ENCODE measurements at places on chromosomes 5 and 9.

DNA sequence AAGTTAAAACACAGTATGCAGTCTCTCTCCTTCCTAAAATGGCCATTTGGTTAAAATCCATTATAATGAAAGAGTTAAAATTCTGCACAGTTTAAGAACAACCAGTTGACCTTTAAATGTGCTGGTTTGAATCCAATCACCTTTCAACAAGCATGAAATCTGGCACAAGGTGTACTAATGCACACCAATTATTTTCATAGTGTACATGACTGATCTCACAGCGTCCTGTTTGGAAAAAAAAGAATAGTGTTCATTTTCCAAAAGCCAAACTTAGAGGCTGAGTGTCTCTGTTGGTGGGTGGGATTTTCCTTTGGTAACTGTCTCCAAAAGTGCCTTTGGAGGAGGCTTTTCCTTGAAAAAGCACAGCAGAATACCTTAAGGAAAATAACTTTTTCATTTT, 180.6 kb downstream of the DEPDC1B start:
- no peak for DNase-seq

- no peak for DNase-seq
Measured at GRCh38 chr5:80763873-80764647, 109.3 kb upstream of the DHFR start.

DNA sequence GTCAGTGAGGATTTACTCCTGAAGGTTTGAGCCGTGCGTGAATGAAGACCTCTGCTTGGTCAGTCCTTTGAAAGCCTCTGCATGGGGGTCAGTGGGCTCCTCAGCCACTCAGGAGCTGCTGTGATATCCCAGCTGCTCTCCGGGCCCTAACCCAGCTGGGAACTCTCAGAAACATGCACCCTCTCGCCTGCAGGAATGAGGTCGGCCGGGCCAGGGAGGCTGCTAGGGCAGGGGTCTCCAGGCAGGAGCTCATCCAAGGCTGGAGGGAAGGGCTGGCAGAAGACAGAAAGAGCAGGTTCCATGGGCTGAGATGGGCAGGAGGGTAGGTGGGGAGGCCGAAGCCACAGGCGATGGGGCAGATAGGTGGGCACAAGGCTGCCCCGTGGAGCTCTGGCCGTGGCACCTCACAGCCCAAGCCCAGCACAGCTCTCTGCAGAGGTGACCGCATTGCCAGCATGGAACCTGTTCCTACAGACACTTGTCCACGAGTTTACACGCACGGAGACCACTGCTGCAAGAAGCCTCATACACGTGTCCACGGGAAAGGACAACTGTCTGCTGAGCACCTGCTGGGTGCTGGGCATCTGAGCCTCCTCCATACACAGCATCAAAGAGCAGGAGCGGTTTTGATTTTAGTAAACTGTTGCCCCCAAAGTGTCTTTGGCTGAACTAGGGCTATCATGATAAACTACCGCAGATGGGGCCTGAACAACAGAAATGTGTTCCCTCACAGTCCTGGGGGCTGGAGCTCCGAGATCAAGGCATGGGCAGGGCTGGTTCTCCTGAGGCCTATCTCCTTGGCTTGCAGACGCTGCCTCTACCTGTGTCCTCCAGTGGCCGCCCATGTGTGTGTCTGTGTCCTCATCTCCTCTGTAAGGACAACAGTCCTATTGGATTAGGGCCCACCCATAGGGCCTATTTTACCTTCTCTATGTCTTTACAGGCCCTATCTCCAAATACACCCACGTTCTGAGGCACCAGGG, 85.2 kb upstream of the ADAMTS2 start:
- DNase-seq = no peak

- no peak for DNase-seq
Measured at GRCh38 chr5:139382807-139383206, 290 bp downstream of the SLC23A1 start.

DNA sequence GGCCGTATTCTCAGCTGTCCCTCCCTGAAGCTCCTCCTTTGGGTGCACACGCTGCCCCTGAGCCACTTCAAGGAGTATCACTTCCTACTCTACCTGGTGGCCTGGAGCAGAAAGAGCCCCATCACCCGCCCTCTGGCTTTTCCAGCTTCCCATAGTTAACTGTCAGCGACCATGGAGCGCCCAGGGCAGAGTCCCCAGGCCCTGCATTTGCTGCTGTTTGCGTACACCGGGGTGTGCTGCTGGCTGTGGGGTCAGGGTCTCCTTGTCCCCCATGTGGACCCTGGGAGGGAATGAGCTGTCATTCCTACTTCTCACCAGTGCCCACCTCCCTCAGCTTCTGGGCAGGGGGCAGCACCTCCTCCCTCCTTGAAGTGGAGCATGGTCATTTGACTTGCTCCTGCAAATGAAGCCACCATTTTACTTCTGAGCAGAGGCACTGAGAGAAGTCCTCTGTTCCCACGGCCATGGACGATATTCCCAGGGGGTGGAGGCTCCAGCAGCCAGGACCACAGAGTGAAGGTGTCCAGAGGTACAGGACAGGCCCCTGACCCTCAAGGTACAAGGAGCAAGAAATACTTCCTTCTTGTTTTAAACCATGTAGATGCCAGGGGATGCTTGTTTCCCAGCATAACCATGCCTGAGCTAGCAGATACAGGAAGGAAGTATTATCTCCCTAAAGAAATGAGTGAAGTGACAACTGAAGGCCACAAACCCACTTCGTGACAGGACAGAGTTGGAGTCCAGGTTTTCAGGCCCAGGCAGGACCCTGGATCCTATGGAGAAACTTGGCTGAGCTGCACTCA, 40.6 kb upstream of the COL5A1 start:
- no peak for DNase-seq

DNA sequence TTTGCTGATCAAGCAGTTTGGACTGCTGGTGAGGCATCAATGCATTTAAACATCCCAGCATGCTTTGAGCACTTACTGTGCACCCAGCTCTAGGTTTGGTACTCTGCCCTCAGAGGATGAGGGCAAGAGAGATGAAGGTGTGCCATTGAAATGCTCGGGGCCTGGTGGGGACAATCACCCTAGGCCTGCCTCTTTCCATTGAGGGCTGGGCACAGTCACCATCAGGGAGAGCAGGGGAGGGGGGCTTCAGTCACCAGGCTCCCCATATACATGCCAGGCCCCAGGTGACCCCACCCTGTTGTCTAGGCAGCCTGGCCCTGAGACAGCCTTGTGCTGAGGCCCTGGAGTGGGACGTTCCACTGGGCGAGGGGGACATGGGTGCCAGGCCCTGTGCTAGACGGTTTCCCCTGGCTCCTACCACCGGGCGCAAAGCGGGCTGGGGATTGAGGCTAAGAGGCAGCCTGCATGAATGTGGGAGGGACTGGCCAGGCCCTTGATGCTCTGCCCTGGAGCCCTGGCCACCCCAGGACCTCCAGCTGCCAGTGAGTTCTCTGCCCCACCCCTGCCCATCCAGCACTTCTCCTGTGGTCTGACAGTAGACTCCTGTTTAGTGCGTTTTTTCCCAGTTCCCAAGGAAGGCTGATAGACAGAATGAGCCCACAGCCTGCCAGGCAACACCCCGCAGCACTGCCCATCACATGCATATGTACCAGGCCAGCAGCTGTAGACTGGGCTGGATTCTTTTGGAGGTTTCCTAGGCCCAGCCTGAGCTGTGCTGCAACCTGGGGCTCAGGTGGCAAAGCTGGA, 18.9 kb downstream of the TCF7 start:
- DNase-seq = no peak

- no peak for DNase-seq
Measured at GRCh38 chr5:21810737-21811316, 1042.3 kb downstream of the CDH12 start.

GRCh38 chr9:133693703-133694529, 44.2 kb downstream of the SARDH start:
- no peak for DNase-seq

DNA sequence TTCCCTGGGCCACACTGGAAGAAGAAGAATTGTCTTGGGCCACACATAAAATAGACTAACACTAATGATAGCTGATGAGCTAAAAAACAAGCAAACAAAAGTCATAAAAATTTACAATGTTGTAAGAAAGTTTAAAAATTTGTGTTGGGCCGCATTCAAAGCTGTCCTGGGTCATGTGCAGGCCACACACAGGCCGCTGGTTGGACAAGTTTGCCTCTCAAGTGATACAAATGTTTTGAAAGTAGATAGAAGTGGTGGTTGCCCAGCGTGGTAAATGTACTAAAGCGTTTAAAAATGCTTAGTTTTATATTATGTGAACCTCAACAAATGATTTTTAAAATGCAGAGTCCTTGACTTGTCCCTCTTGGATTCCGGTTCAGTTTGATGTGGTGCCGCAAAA, 94.9 kb upstream of the TBCA start:
- no peak for DNase-seq

- no peak for DNase-seq
Measured at GRCh38 chr9:98427491-98427890, 172.0 kb upstream of the TBC1D2 start.

DNA sequence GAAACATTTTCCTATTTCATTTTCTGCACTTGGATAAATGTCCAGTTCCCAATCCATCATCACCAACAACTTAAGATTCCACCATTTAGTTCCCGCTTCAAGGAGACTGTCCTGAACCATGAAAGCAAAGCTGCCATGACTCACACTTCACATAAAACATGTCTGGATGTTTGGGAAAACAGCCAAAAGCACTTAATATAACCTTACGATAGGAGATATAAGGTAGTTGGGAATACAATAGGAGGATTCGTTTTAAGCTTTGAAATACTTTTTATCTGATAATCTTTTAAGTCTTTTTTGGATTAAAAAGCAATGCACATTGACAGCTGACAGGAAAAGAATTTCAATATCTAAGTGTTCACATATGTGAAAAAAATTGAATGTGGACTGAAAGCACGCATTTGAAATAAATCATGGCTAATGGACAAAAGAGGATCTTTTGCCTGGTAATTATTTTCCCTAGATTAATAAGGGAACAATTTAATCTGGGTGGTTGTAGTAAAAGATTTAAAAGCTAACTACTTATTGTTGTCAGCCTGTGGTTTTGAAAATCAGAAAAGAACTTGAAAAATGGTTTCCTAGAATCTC, 17.3 kb upstream of the TGFBI start:
- no peak for DNase-seq

DNA sequence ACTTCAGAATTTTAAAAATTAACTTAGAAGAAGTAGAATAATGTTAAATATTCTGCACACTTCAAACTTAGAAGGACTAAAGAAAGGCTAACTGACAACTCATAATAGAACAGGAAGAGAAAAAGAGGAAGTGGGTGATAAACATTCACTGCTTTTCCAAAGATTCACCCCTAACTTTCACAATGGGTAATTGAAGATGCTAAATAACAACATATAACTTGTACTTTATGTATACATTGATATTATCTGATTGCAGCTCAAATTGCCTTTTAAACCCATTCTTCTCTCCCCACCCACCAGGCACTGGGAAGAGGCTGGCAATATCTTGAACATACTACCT, 376.6 kb downstream of the EFNA5 start:
- DNase-seq = no peak

DNA sequence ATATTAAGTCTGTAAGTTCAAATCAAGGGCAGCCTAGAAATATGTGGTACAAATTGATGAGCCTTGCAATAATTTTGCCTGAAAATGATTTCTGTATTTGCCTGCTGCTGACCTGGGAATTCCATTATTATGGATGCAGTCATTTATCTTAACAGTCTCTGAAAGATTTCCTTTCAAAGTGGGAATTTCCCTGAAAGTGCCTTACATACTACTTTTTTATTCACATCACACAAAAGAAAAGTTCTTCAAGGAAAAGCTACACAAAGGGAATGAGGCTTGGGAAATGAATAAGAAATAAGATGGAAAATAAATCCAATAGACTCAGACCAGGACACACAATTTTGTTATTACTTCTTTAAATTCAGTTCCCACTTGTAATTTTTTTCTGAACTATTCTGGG, 537.8 kb upstream of the PTGER4 start:
- DNase-seq = no peak

GRCh38 chr5:133681896-133682295, 69.6 kb upstream of the FSTL4 start:
- DNase-seq = no peak

GRCh38 chr9:109632817-109633216, 134.7 kb upstream of the PTPN3 start:
- no peak for DNase-seq

DNA sequence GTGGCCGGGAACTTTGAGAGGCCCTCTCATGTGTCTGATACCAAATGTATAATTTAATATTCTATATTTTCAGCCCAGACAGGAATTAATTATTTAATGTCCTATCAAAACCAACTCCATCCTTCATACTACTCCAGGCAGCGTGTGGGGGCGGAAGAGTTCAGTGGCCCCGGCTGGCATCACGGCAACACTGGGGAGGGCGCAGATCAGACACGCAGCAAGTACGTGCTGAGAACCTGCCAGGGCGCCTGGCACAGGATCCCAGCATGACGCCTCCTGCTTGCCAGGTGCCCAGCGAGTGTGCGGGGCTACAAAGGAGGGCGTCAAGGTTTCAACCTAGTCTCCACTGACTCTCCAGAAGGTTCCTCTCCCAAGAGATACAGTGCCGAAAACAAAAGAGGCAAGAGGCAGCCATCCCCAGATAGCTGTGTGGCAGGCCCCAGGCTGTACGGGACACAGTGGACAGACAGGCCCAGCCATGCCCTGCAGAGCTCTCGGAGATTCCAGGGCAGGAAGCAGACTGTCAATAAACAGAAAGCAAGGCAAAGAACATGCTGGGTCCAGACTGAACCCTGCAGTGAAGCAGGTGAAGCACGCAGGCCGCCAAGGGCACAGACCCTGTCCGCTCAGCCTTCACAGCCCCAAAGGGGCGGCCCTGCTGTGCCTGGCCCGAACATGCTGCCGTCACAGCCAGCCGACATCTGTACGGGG, 110.3 kb downstream of the VAV2 start:
- no peak for DNase-seq

- DNase-seq = no peak
Measured at GRCh38 chr5:179382486-179382885, 37.2 kb upstream of the ADAMTS2 start.

- DNase-seq = peak; percentile 33
Measured at GRCh38 chr5:142063878-142064331, 44.7 kb upstream of the NDFIP1 start.

GRCh38 chr9:92774274-92774673, 9.6 kb upstream of the BICD2 start:
- no peak for DNase-seq

- no peak for DNase-seq
Measured at GRCh38 chr5:93595420-93596147, 12.6 kb downstream of the NR2F1 start.

DNA sequence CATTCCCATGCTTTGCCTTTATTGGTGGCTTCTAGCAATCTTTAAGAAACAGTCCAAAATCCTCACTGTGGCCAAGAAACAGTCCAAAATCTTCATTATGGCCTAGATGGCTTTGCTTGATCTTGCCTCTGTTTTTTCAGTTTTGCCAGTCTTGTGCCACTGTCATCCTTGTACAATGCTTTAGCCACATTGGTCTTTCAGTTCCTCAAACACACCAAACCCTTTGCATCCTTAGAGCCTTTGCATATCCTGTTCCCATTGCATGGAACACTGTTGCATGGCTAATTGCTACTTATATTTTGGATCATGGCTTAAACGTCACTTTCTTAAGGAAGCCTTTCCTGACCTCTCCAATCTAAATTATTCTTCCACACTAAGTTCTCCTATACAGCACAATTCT, 22.1 kb downstream of the MRRF start:
- DNase-seq = no peak

Measured in NCI-H2081 treated with DMSO at 0.1 percent for 48 hours (cell line).